ENCODE measurements at places on chromosomes 4 and X.

DNA sequence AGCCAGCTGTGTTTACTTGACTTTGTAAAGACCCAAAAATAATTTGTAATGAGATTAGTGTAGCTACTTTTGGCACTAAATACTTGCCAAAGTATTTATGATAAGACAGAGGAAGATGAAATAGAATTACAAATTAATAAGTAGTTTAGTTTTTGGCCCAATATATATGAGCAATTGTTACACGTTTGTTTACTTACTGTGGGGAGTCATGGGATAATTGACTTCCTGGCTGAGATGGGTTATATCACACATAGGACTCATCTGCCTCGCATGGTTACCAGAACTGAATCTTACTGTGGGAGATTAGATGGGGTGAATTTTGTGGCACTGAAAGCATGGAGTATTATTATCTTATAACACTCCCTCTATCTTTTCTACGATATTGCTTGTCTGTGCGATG lies 66.6 kb downstream of the INTS12 start:
- no peak for DNase-seq

- no peak for DNase-seq
These were observed 45.8 kb upstream of the ARSJ start for GRCh38 chr4:114025176-114025777.

DNA sequence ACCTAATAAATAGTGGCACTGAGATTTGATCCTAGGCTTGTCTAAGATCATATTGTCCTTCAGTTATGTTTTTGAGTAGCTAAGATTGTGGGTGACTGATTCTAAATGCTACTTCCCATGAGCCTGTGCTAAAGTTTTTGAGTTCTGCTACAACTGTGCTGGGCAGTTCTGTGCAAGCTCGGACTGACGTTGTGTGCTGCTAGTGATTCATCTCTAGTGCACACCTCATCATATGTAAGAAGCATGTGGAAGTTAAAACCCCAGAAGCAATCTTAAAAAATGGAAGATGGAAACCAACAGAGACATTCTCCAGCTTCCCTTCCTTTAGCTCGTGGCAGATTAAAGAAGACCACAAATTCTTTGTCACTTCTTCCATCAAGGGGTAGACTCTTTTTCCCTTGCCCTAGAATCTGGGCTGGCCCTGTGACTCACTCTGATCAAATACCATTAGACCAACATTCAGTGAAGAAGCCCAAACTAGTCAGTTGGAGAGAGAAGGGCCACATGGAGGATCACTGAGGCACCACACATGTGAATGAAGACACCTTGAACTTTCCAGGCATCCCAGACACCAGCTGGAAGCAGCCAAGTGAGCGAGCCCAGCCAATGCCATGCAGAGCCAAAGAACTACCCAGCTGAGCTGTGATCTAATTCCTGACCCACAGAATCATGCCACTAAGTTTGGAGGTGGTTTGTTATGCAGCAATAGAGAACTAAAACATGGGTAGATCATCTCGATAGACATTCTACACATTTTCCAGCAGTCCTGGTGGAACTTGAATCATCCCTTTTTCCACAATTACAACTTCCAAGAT lies 16.8 kb downstream of the ARHGAP6 start:
- no peak for DNase-seq

- DNase-seq = no peak
These were observed 114.3 kb downstream of the GABRB1 start for GRCh38 chr4:47145630-47146029.

DNA sequence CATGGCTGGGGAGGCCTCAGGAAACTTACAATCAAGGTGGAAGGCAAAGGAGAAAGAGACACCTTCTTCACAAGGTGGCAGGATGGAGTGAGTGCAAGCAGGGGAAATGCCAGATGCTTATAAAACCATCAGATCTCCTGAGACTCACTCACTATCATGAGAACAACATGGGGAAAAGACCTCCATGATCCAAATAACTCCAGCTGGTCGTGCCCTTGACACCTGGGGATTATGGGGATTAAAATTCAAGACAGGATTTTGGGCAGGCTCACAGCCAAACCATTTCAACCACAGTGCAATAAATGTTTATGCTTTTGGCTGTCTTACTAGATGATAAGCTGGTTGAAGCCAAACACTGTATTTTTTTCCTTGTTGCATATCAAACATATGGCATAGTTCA lies 1112.4 kb downstream of the STIM2 start:
- DNase-seq = no peak

GRCh38 chrX:68694435-68695205 lies 47.2 kb downstream of the STARD8 start:
- DNase-seq = no peak

GRCh38 chr4:100486496-100486895 lies 31.3 kb downstream of the EMCN start:
- DNase-seq = peak; percentile 21

DNA sequence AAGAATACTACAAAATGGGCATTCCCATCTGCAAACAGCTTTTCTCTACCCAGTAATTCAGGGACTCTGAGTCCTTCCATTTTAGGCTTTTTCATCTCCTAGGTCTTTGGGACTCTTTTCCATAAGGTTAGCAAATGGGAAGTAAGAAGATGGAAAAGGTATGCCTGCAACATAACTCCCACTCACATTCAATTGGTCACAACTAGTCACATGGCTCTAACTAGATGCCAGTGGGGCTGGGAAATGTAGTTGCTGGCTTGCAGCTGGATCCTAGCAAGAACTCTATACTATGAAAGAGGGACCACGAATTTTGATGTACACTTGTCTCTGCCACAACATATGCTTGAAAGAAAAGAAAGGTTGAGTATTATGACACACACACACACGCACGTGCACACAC lies 954.9 kb upstream of the FTHL17 start:
- DNase-seq = no peak

GRCh38 chr4:7581477-7581876 lies 146.7 kb upstream of the PSAPL1 start:
- DNase-seq = no peak

GRCh38 chr4:187996502-187997177 lies 1.1 kb downstream of the ZFP42 start:
- no peak for DNase-seq

DNA sequence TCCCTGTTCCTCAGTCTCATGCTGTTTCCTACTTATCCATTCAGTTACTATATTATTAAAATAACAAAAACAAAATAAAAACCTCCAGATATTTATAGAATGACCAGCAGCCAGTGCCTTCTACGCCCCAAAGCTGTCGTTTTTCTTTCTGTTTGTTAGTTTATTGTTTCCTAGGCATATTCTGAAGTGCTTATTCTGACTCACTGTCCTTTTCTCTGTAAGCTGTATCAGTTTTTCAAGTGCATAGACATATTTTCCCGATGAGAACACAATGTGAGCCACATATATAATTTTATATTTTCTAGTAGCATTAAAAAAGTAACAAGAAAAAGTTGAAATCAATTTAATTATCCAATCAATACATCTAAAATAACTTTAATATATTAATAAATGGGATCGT lies 2158.6 kb upstream of the TENM3 start:
- DNase-seq = no peak

DNA sequence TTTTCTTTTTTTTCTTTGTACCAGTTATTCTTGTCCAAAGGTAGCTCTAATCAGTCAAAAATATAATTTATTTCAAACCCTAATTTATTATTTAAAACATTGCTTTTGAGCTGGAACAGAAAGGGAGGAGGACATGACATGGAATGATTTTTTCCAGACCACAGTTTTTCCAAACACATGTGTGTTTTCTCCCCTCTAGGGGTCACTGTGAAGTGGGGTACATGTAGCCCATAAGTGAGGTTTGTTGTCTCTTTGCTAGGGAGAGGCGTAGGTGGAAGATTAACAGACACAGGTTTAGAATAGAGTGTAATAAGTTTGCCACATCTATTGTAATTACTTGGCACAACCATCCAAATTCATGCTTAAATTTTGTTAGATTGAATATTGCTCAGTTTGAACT lies 83.0 kb downstream of the TNIP2 start:
- DNase-seq = no peak

DNA sequence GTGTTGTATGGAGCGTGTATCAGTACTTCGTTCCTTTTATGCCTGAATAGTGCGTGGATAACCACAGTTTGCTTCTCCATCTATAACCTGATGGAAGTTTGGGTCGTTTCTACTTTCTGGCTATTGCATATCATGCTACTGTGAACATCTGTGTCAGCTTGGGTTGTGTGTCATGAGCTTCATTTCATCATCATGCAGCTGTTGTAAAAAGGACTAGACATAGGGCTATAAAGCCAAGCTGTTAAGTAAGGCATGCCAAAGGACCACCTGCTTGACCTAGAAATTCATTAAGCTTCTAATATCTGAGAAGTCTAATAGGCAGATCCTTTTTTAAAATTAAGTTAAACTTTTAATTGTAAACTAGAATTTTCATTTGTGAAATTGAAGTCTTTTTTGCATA lies 18.4 kb downstream of the SMS start:
- no peak for DNase-seq

DNA sequence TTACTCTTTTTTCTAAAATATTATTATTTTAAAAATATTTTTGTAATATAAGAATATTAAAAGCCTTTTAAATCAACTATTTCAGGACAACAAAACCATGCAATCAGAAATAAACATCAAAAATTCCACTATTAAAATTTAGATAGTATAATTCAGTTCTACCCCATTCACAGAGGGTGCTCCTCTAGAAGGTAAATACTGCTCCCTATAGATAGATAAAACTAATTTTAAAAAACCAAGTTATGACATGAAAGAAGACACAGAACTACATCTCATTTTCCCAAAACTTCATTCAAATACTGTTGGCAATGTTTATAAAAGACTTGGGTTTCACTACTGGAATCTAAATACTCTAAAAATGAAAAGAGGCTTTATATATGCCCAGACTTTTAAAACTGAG lies 219.3 kb downstream of the SPOCK3 start:
- DNase-seq = no peak

- no peak for DNase-seq
These were observed 148.3 kb upstream of the PACRGL start for GRCh38 chr4:20552004-20552403.

GRCh38 chr4:187665086-187665485 lies 330.5 kb upstream of the ZFP42 start:
- no peak for DNase-seq

GRCh38 chr4:2882341-2882740 lies 38.7 kb downstream of the ADD1 start:
- DNase-seq = no peak

GRCh38 chr4:104424475-104424941 lies 70.2 kb downstream of the CXXC4 start:
- no peak for DNase-seq

GRCh38 chr4:88989990-88990389 lies 67.0 kb downstream of the FAM13A start:
- DNase-seq = no peak

GRCh38 chrX:63835361-63835760 lies 50.3 kb upstream of the ARHGEF9 start:
- no peak for DNase-seq

GRCh38 chr4:13182133-13182532 lies 302.0 kb downstream of the RAB28 start:
- DNase-seq = no peak

DNA sequence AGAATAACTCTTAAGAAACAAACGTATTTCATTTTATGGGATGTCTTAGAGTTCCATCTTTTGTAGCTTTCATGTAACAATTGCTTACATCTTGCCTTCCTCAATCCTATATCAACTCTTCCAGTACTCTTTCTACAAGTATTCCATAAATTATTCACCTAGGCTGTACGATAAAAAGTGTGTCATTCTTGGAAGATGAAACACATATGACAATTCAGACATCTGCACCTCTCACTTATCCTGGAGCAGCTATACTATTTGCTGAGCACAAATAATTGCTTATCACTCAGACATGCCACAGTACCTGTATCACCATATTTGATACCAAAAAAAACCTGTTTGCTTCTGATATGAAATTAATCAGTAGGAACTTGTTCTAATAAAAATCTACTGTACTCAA lies 1.0 kb downstream of the POF1B start:
- DNase-seq = no peak

GRCh38 chr4:76803522-76803921 lies 94.4 kb downstream of the SOWAHB start:
- no peak for DNase-seq

GRCh38 chr4:162865102-162865501 lies 301.6 kb downstream of the NAF1 start:
- no peak for DNase-seq

DNA sequence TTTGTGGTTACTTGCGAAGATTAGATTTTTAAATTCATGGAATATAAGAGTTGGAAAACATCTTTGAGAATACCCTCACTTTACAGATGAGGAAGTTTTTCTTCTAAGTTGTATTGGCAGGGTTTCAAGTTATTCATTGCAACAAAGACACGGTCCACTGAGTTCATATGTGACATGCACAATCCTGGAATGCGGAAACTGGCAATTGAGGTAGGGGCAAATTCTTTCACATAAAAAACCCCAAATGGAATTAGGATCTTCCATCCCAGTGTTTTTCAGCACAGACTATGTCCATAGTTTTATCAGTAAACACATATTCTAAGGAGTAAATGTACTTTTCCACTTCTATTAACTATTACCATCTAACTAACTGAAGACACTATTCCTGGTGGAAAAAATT lies 81.8 kb upstream of the NAP1L5 start:
- no peak for DNase-seq

DNA sequence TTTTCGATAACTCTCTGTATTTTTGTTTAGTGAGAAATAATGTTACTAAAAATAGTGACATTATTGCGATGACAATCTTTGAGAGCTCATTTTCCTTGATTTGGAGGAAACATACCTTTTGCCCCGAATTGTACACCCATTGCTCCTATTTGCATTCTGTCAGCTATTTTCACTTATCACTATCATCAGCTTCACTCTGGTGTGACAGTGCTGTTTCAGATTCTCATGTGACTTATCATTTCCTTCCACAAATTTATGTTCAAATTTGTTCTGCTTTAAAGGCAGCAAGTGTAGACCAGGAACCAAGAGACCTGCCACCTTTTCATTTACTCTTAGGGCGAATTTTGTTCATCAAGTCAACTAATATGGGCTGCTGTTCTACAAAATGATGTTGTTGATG lies 179.4 kb downstream of the RBM46 start:
- DNase-seq = no peak

GRCh38 chr4:108148316-108148715 lies 20.4 kb downstream of the LEF1 start:
- peak; percentile 24 for DNase-seq

Measured in NCI-H526 (cell line).